ENCODE measurements at places on chromosomes 2 and 18. TPM values are rescaled to one million over a fixed set of nuclear protein-coding genes. Genes with fewer than 3 reads are reported as not detected.

- no peak for DNase-seq
Measured at GRCh38 chr2:100679211-100679610, 116.4 kb downstream of the PDCL3 start.

DNA sequence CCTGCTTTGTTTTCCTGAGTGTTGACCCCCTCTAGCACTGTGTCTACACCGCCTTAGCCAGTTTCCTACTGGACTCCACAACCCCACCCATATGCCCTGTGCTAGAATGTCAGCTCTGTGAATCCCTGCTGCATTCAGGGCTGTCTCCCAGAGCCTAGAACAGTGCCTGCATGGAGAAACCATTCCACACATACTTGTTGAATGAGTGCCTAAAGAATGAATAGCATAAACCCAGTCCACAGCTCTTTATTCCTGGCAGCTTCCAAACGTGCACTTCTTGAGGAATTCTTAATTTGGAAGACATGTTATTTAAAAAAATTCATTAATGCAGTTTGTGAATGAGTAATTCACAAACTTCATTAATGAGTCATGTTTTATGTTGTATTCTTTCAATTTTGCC is 6.5 kb upstream of the NAPG start:
- DNase-seq, result no peak

DNA sequence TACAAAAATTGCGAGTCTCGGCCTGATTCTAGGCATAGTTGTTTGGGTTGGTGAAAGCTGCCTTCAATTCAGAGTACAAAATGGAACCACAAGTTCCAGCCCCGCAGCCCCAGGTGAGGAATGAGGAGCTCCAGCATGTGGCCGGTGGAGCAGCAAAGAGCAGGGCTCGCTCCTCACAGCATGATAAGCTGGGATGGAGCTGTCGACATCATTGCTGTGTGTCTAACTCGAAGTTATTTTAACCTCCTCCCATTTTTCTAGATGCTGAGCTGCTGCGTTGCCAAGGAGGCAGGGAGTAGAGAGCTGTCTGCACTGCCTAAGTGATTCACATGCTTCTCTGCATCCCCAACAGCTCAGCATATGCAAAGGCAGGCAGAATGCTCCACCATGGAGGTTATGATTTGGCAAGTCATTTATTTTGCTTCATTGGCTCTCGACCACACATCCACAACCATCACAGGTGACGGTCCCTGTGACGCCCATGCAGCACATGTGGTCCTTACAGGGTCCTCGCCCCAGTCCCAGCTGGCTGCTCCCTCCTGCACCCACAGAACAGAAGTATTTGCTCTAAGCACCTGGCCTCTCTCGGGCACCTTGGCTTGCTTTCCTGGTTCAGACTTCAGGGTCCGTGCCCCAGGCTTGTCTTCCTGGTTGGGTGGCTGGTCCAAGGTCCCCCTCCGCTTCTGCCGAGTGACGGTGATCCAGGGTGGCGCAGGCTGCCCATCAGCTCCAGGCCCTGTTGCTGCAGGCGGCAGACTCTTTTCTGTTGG is 66.0 kb upstream of the MGAT4A start:
- DNase-seq, result no peak

DNA sequence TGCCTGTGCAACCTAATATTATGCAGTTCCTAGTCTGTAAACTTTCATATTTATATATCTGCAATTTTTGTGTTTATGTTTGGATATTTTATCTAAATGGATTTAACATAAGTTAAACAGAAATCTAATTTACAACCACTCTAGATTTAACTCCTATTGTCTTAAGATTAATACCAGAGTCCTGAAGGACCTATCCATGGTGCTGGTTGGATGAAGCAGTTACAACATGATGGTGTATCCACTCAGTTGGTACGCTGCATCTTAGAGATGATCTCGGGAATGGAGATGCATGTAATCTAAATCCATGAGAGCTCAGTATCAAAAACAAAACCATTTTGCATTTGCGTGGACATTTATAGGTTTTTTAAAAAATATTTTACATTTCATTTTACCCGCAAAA is 745.9 kb upstream of the SLC8A1 start:
- peak; percentile 9 for DNase-seq

DNAJC5G gene
- total RNA-seq, result not detected

FBLN7 gene
- 2.2 TPM for total RNA-seq

DNA sequence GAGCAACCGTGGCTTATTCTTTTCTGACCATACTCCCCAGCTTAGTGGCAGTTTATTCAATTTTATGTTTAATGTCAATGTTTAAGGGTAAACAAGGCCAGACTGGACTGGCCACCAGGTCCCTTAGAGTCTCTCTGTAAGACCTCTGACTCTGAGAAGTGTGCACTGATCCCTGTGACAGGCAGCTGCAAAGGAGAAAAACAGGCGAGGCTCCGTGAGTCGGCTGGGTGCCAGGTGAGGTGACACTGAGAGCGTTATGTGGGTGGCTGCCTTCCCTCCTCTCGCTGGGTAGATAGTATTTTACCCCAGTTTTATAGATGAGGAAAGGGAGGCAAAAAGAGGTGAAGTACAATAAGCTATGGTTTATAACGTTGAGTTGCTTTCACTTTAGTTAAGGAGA is 139.4 kb upstream of the HDAC4 start:
- DNase-seq, result no peak

HOXD9 gene
- not detected for total RNA-seq

GRCh38 chr2:190378880-190379237 is 29.3 kb upstream of the MFSD6 start:
- no peak for DNase-seq

GRCh38 chr2:110173523-110173922 is 31.3 kb downstream of the NPHP1 start:
- peak; percentile 84 for DNase-seq

DNA sequence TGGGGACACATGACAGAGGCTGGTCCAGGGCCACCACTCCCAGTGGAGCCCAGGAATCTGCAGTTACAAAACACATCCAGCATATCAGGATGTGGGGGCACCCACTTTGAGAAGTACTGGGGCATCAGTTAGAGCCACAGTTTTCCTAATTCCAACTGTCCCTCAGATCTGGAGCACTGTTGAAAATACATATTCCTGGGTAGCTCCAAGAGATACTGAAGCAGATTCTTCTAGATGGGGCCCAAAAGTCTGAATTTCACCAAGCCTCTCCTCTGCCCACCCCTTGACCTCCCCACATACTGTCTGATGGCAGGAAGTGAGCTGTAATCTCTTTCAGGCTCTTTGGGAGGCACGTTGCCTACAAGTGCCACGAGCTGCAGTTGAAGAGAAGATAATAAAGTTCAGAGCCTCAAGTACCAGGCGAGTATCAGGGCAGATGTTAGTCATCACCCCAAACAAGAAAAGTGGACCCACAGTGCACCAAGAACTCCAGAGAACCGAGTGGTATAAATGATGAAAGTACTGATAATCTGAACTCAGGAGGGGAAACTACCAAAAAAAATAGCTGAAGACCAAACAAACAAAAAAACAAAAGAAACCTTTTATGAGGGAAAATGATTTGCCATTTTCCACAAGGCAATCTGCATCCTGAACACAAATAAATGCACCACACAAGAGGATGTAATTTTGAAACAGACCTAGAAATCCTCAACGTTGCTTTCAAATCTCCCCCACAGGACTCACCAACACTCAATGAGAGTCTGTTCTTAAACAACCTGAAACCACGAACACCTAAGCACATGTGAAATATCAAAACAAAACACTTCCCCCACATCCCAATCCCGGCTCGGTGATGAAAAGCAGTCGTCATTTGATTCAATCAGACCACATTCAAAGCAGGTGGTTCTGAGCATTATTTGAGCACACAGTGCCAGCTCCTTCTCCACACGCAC is 98.7 kb downstream of the TCF4 start:
- DNase-seq, result no peak
